GM18507 (cell line): ENCODE measurements at places on chromosomes 4 and X.

DNA sequence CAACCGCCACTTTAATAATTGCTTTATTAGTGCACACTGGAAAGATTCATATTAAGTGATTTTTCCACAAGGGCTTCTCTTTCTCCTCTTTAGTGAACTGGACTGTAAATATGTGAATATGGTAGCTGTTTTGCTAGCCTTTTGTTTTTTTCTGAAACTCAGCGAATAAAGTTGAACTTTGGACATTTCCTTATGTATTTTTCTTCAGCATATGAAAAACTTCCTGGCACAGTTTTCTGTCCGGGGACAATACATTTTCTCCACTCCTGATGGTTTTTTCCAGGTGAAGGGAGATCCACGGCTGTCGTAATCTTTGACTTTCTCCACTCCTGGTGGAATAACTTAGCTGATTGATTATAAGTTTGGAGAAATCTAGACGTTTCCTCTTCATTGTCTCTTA lies 457.4 kb upstream of the FAT1 start:
- no peak for DNase-seq

- DNase-seq, result no peak
Measured at GRCh38 chr4:8906991-8907595, 35.5 kb upstream of the HMX1 start.

GRCh38 chr4:63460075-63460474 lies 949.2 kb downstream of the TECRL start:
- no peak for DNase-seq

- no peak for DNase-seq
Measured at GRCh38 chrX:96386325-96386724, 298.3 kb upstream of the DIAPH2 start.

GRCh38 chr4:184811526-184812198 lies 14.1 kb downstream of the ACSL1 start:
- DNase-seq, result no peak

DNA sequence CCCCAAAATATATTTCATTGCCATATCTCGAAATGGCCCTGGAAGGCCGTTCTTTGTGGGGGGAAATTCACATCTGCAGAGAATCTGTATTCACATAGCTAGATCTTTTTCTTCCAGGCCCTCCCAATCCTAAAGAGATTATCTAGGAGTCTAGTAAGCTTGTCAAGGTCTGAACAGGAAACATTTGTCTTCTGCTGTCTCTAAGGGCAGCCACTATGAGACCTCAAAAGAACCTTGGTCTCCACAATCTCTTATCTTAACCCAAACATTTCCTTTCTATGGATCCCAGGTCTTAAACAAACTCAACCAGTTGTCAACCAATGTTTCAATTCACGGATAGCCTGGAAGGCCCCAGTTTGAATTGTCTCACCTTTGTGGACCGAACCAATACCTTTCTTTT lies 45.0 kb downstream of the CRLF2 start:
- no peak for DNase-seq

DNA sequence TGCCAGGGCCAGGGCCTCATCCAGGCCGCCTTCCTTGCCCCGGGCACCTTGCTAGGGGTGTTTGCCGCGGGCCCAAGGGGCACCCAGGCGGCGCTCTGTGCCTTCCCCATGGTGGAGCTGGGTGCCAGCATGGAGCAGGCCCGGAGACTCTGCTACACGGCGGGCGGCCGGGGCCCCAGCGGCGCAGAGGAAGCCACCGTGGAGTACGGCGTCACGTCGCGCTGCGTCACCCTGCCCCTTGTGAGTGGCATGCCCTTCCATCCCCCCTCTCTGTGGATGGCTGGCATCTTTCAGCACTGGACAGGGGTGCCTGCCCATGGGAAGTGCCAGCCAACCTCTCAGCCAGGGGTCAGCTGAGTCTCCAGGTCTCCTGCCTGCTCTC lies 3.6 kb downstream of the PLXNB3 start:
- DNase-seq, result no peak

- peak; percentile 45 for DNase-seq
Measured at GRCh38 chrX:39196192-39197102, 395.2 kb downstream of the MID1IP1 start.

GRCh38 chr4:100168521-100168920 lies 21.7 kb downstream of the DDIT4L start:
- no peak for DNase-seq

- DNase-seq, result no peak
Measured at GRCh38 chr4:164027805-164028204, 533.3 kb downstream of the TMA16 start.

DNA sequence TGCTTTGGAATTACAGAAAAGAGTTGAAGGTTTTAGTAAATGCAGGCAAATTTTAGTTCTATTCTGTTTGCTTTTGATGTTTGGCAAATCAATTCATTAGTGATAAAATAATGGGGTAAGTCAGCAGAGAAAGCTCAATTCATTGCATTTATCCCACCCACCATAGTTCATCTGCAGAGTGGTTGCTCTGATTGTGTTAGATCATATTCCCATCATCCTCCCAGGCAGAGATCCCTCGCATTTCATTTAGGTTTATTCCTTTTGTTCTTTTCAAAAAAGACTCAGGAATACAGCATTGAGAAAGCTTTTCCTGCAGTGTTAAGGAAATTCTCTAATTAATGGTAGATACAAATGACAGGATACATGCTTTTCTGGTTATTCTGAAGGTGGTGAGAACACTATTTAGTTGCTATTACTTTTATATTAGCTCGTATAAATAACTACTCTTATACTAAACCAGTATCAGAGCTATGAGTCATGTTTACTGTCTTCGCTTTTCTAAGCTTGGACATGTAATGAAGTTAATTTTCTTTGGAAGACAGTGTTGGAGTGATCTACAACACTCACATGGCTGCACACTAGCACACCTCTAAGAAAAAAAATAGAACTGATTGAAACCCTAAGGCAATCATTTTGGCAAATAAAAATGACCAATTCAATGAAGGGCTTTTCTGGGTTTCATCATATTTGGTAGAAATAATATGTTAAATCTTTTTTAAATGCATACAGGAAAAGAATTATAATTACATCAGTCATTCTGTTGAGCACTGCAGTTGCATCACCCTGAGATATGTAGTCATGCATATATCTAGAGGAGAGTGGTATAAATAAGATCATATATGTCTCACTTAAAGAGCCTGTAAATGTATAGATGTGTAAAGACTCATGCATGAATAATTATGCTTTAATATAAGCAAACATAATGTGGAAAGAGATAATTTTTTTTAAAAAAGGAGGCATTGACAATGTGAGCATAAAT lies 351.6 kb downstream of the PCDH7 start:
- no peak for DNase-seq

DNA sequence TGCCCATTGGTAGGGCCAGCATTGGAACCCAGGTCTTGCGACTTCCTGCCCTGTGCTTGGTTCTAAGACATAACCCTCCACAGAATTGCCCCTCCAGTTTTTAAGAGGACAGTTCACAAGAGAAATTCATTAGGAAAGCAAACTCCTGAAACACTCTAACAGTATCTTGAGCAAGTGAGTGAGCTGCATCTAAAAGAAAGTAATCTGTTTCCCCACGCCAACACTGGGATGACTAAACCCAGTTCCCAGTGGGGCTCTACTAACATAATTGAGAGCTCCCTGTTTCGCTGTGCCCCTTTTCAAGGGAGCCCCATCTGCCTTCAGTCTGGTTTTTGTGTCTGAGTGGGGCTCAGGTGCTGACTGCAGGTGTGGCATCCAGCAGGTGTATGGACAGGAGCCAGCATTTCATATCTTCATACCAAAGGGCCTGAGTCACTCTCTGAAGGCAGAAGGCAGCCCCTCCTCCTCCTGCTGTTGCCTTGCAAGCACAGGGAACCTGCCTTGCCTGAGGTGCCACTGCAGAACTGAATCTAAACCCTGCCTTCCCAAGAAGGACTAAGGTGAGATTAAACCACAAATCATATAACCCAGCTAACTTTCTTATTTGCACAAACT lies 8.0 kb downstream of the AMOT start:
- no peak for DNase-seq

GRCh38 chr4:156536661-156537060 lies 434.9 kb downstream of the PDGFC start:
- DNase-seq, result no peak

GRCh38 chr4:161097821-161098220 lies 1066.0 kb downstream of the FSTL5 start:
- no peak for DNase-seq

- peak; percentile 11 for DNase-seq
Measured at GRCh38 chrX:151151665-151152267, 24.6 kb upstream of the GPR50 start.

DNA sequence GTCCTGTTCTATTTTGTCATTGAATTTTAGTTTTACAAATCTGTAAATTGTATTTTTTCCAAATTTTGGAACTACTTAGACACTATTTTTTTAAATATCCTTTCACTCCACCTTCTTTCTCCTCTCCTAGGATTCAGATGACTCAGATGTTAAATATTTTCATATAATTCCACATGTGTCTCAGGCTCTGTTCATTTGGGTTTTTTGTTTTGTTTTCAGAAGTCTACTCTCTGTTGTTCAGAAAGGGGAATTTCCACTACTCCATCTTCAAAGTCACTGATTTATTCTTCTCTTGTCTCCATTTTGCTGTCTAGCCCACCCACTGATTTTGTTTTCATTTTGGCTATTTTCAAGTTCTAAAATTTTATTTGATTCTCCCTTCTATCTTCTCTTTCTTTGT lies 264.0 kb upstream of the SLIT2 start:
- no peak for DNase-seq

GRCh38 chr4:100962698-100963097 lies 384.6 kb downstream of the PPP3CA start:
- no peak for DNase-seq

GRCh38 chr4:65798498-65799127 lies 128.3 kb upstream of the EPHA5 start:
- no peak for DNase-seq

DNA sequence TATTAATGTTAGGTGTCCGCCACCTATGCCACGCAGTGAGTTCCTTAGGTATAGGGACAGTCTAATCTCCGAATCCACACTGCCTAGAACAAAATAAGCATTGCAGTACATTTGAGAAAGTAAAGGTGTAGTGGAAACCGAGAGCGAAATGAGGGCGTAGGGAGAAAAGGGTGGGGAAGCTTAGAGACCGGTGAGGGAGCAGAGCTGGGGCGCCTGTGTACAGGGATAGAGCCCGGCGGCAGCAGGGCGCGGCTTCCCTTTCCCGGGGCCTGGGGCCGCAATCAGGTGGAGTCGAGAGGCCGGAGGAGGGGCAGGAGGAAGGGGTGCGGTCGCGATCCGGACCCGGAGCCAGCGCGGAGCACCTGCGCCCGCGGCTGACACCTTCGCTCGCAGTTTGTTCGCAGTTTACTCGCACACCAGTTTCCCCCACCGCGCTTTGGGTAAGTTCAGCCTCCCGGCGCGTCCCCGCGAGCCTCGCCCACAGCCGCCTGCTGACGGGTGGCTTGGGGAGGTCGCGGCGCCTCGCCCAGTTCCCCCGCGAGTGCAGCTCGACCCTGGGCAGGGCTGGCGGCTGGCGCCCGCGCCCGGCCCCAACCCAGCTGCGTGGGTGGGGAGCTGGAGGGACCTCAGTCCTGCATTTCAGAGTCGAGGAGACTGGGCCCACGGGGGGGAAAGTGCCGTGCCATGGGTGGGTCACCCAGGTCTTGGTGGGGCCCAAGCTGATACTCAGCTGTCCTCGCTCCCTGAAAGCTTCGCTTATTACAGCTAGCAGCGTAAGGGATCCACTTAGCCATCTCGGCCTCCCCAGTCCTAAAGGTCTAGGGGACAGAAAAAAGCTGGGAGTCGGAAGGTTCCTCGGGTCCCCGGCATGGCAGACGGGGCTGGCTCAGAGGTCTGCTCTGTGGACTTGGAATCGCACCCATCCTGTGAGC lies at the start of gene ANXA3:
Gene ANXA3, plus strand, starts transcription at position 351 of the 932 bp plus-strand sequence. CDS start 2,704 bp downstream, outside the sequence.
- DNase-seq, result no peak

- DNase-seq, result no peak
Measured at GRCh38 chrX:30230395-30230794, at the start of gene MAGEB3. MAGEB3 (plus strand) TSS chrX:30230657; CDS start chrX:30235925, 5,268 bp downstream.

DNA sequence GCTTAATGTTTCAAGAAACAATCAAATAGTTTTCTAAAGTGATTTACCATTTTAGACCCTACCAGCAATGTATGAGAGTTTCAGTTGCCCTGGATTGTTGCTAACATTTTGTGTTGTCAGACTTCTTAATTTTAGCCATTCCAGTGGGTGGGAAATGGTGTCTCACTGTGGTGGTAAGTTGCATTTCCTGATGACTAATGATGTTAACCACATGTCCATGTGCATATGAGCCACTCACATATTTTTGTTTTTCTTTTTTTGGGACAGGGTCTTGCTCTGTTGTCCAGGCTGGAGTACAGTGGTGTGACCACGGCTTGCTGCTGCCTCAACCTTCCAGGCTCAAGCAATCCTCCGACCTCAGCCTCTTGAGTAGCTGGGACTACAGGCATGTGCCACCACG lies 48.3 kb downstream of the MED28 start:
- DNase-seq, result no peak

DNA sequence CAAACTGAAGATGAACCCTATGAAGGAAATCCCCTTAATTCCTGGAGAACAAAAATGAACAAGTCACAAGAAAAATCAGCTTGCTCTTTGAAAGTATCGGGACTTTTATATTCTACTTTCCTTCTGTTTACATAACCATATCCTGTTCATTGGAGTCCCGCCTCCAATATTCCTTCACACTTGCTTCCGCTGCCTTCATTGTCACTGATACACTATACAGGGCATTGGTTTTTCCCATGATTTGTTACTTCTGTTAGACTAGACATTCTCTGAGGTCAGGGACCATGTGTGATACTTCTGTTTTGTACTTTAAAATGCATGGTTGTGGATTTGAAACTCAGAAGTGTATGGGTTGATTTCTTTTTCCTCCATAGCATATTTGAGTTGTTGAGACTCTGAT lies 18.8 kb downstream of the MCUB start:
- DNase-seq, result no peak

DNA sequence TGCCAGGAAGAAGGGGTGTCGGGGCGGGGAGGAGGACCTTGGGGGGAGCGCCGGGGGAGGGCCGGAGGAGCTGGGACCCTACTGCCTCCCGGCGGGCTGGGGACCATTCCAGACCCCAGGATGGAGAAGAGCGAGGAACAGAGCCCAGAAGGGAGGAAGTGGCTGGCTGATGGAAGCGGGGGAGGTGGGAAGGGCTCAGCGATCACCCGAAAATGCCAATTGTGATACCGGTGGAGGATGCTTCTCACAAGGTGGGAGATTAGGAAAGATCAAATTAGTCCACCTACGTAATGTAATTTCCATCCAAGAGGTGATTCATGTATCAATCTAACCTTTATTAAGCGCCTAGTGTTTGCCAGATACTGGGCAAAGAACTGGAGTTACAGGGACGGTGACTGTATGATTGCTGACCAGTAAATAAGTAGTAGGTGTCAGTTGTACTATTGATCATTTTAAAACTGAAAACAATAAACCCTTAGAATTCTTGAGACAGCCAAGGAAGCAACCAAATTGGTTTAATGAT lies 452 bp upstream of the RAI2 start:
- no peak for DNase-seq

DNA sequence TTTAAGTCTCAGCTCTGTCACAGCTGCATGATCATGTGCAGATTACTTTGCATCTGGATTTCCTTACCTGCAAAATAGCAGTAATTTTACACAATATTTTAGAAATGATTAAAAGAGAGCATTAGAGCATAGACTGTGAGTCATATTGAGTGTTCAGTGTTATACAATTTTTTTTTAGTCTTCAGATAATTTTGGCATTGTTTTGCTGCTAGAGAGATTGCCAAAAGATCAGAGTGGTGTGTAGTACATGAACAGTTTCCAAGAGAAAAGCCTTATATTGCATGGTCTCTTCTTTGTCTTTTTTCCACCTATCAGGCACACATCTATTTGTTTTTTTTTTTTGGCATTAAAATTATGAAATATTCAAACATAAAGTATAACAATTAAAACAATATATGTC lies 209.6 kb upstream of the TLL1 start:
- no peak for DNase-seq

GRCh38 chr4:1403177-1403583 lies 3.1 kb downstream of the NKX1-1 start:
- DNase-seq, result no peak

GRCh38 chrX:39137363-39137954 lies 336.2 kb downstream of the MID1IP1 start:
- DNase-seq, result no peak
